ENCODE measurements at places on chromosomes 3 and 15.

GRCh38 chr15:62928242-62928999 lies 114.1 kb upstream of the TPM1 start:
- peak; percentile 93 for DNase-seq

- DNase-seq: no peak
These were observed 43.0 kb upstream of the SCAANT1 start for GRCh38 chr3:63955036-63955650.

DNA sequence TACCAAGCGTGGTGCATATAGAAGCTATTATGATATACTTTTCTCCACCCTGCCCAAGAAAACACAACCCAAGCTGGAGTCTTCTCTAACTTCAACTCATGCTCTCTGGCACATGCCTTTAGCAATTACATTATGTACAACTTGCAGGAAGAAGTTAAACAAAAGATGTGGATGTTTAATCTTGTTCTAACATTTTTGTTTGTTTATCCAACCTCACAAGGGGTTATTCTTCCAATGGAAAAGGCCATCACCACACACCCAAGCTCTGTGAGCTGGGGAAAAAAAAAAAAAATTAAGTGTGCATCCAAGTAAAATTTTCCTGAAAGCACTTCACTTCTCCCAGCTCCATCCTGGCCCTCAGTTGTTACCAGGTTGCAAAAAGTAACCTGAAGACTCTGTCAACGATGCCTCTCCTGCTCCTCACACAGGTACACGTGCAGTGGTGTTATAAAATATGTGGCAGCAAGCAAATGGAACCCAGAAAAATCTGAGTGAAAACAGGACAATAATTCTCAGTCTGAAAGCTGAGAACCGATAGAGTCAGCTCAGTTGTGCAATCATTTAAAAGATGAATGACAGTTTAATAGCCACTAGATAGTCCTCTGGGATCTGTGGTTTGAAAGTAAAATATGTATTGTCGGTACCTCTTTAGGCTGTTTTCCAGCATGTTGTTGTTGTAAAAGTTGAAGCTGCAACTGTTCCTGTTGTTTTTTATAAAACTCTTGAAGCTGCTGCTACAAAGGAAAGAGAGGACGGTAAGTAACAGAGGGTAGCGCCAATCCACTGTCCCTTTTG lies 531.4 kb downstream of the FOXP1 start:
- peak; percentile 60 for DNase-seq

GRCh38 chr3:142890592-142890991 lies 1.7 kb upstream of the PCOLCE2 start:
- DNase-seq: no peak

- no peak for DNase-seq
These were observed 273.3 kb downstream of the RPLP1 start for GRCh38 chr15:69725957-69726356.

- no peak for DNase-seq
These were observed 732.9 kb upstream of the BCHE start for GRCh38 chr3:166570102-166570501.

GRCh38 chr3:58824285-58824684 lies 157.7 kb upstream of the FAM3D start:
- peak; percentile 81 for DNase-seq

DNA sequence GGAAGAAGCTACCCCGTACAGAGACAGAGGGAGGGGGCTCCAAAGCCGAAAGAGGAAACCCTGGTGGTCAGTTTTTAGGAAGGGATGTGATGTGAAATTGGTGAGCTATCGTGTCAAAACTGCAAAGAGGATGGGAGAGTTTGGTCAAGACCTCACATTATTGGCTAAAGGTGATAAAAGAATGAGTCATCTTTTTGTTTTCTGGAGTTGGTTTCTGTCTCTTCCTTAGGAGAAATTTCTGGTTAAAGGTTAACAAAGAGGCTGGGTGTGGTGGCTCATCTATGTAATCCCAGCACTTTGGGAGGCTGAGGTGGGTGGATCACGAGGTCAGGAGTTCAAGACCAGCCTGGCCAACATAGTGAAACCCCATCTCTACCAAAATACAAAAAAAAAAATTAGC lies 217.8 kb upstream of the CBLB start:
- DNase-seq: no peak

GRCh38 chr15:36978625-36979024 lies 121.7 kb downstream of the MEIS2 start:
- no peak for DNase-seq

GRCh38 chr15:40598672-40599071 lies 4.6 kb downstream of the KNL1 start:
- no peak for DNase-seq

DNA sequence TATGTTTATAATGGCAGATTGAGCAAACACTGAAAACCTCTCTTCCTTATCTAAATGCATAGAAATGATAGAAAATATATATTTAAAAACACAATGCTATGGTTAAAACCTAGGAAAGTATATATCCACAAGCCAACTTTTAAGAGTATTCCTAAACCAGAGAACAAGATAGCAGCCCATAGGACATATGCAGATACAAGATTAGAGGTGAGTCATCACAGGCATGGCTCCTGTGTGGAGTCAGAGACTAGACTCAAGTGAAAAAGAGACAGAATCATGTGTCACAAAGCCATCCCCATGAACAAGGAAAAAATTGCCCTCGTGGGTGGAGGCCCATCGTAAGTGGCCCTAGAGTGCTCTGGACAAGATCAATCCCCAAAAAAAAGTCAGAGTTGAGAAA lies 199.4 kb upstream of the PPP2R3A start:
- DNase-seq: no peak

GRCh38 chr3:174957551-174958001 lies 98.4 kb downstream of the NAALADL2 start:
- DNase-seq: peak; percentile 37

- no peak for DNase-seq
These were observed 71.3 kb downstream of the RAB11A start for GRCh38 chr15:65940618-65940909.

DNA sequence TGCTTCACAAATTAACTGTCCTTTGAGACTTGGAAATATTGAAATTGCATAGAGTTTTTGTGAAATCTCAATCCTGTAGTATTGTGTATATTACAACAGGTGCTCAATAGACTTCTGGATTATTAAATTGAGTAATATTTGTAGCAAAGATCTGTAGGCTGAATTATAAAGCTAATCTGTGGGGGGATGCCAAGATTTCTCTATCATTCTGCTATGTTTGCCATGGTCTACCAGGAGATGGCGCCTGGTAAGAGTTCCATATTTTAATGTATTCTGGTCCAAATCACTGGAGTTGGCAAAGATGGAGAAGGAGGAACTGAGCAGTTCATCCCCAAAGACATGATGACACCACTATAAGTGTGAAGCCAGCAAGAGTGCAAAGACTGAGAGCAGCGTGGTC lies 340.9 kb upstream of the TPRG1 start:
- peak; percentile 43 for DNase-seq

- no peak for DNase-seq
These were observed 2.0 kb downstream of the LYSMD2 start for GRCh38 chr15:51735228-51736010.

DNA sequence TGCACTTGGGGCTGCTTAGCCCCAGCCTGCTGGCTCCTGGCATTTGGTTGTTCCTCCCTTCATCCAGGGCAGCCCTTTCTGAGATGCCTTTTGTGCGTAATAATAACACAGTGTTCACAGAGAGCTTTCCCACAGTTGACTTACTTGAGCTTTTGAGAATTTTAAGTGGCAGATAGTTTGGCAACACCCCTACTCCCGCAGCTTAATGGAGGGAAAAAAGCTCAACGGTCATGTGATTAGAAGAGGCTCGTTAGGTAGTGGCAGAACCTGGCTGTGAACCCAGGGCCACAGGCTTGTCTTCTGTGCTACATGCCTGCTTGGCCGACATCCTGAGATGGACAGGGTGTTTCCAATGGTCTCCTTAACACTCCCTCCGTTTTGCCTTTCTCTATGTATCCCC lies 4.7 kb downstream of the KBTBD13 start:
- DNase-seq: no peak

- no peak for DNase-seq
These were observed 140.5 kb downstream of the DNAJB8 start for GRCh38 chr3:128326051-128326823.

- peak; percentile 1 for DNase-seq
These were observed 660.8 kb upstream of the UBE2E2 start for GRCh38 chr3:22542311-22542710.

GRCh38 chr3:31252216-31253185 lies 280.2 kb upstream of the STT3B start:
- no peak for DNase-seq

GRCh38 chr15:65906396-65906795 lies 37.1 kb downstream of the RAB11A start:
- DNase-seq: no peak

DNA sequence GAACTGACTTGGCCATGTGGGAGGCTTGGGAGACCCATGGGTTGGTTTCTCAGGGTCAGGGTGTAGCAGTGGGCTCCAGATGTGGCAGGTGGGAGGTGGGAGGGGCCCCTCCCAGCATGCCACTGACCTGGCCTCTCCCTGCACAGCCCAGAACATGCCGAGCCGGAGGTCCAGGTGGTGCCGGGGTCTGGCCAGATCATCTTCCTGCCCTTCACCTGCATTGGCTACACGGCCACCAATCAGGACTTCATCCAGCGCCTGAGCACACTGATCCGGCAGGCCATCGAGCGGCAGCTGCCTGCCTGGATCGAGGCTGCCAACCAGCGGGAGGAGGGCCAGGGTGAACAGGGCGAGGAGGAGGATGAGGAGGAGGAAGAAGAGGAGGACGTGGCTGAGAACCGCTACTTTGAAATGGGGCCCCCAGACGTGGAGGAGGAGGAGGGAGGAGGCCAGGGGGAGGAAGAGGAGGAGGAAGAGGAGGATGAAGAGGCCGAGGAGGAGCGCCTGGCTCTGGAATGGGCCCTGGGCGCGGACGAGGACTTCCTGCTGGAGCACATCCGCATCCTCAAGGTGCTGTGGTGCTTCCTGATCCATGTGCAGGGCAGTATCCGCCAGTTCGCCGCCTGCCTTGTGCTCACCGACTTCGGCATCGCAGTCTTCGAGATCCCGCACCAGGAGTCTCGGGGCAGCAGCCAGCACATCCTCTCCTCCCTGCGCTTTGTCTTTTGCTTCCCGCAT lies 7.9 kb upstream of the STAB1 start:
- no peak for DNase-seq

DNA sequence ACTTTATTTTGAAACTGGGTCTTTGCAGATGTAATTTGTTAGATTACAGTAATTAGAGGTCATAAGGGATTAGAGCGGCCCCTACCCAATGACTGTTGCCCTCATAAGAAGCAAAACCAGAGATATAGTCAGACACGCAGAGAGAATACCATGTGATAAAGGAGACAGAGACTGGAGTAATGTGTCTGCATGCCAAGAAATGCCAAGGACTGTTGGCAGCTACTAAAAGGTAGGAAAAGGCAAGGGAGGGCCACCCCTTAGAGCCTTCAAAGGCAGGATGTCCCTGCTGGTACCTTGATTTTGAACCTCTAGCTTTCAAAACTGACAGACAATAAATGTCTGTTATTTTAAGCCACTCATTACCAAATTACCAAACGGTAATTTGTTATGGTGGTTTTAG lies 548.2 kb downstream of the FHIT start:
- DNase-seq: no peak

DNA sequence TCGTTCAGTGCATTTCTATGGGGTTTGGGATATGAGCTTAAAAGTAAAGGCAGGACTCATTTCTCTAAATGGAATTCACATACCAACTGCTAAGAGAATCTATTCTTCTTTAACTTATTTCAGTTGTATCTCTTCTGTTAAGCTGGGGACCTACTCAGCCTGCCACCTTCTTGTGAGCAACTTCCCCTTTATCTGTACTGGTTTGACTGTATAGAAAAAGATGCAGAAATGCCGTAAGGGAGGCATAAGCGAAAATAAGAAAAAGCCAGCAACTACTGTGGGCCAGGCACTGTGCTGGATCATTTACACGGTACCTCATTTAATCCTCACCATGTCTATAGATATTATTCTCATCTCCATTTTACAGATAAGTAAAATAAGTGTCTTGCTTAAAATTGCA lies 38.4 kb downstream of the RBMS3 start:
- DNase-seq: no peak

DNA sequence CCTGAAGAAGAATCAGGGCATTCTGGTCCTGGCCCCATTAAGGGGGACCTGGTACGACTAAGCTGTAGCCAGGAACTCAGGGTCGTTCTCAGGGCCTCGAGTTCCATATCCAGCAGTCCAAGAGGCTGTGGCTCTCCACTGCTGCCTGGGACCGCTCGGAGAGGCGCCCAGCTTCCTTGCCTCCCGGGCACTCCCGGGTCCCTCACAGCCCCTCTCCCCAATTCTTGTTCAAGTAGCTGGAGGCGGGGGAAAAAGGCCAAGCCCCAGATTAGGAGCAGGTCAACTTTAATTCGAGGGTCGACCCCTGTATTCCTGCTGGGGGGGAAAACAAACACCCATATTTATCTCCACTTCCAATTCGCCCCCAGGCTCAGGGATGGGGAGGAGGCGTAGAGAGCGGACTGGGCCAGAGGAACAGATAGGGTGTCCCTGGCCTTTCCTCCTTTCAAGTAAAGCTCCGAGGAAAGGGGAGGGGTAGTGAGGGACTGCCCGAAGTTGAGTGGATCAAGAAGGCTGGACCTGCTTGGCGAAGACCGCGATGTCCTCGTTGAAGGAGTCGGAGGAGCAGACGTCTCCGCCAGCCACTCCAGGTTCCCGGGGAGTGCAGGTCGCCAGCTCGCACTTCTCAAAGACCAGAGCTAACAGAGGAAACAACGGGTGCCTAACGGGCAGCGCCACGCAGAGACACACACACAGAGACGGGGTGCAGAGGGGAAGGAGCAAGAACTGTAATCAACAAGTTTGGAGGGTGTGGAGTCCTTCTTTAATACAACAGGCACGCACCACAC lies 4.4 kb downstream of the MEIS2 start:
- DNase-seq: peak; percentile 66

- no peak for DNase-seq
These were observed 3.5 kb upstream of the MEF2A start for GRCh38 chr15:99562238-99562637.

- DNase-seq: peak; percentile 4
These were observed 527.6 kb downstream of the DIPK2A start for GRCh38 chr3:144499001-144499930.

GRCh38 chr3:148648685-148649352 lies 48.9 kb upstream of the AGTR1 start:
- peak; percentile 90 for DNase-seq

DNA sequence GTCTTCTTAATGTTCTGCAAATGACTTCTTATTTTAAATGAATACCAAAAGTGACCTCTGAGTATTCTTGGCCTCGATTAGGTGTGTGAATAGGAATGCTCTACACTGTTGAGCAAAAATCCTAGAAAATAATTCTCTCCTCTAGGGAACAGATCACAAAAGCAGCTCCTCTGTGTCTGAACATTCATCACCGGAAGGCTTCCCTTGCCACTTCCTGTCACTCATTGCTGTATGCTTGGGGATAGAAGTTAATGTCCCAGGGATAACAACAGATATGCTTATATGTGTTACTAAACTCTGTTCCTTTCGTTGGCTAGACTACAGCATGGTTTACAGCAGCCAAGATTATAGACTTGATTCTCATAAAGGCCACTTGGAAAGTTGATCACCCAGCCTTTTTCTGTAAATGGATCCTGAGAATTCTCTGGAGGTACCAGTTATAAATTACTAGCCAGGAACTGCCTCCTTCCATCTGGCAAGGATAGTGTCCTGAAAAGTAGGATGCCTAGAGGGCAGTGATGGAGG lies 16.0 kb upstream of the PTX3 start:
- DNase-seq: peak; percentile 15

- no peak for DNase-seq
These were observed 43.3 kb downstream of the CAPN3 start for GRCh38 chr15:42402455-42403205.

GRCh38 chr15:85063522-85064079 lies 81.9 kb downstream of the PDE8A start:
- DNase-seq: no peak

All from cardiac fibroblast (primary cell).